ENCODE measurements at places on chromosomes 3 and 15. TPM values are rescaled to one million over a fixed set of nuclear protein-coding genes. Genes with fewer than 3 reads are reported as not detected.

ETV5 gene
- total RNA-seq, result 25.2 TPM

EEFSEC gene
- 9.9 TPM for total RNA-seq

RBP2 gene
- not detected for total RNA-seq

SPTSSB gene
- total RNA-seq, result 0.06 TPM

RNF13 gene
- total RNA-seq, result 34.3 TPM

DUOXA2 gene
- total RNA-seq, result not detected

CCR3 gene
- not detected for total RNA-seq

AGTR1 gene
- 0.59 TPM for total RNA-seq

CYP1A1 gene
- total RNA-seq, result 1.5 TPM

Measured in A549 treated with dexamethasone at 1 μM for 4 hours (cell line).